ENCODE measurements at places on chromosomes 4 and X. TPM values are rescaled to one million over a fixed set of nuclear protein-coding genes. Genes with fewer than 3 reads are reported as not detected.

DNA sequence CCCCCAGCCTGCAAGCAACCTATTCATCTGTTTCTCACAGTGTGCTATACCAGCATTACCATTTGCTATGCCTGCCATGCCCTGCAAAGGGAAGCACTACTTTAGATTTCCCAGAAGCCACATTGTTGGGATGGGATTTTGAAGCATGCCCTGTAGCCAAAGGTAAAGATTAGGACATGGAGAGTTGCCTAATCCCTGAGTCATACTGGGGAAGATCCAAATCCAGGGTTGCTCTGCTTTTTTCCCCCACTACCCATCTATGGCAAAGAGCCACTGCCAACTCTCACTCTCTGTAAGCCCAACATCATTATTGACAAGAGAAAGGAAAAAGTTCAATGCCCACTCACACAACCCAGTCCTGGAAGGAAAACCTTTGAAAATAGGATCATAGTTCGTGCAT lies 36.7 kb upstream of the TMEM164 start:
- peak; percentile 30 for DNase-seq

- DNase-seq, result no peak
These were observed 46.5 kb upstream of the CPLX1 start for GRCh38 chr4:872241-872981.

Gene CSAG2
- not detected for total RNA-seq

Gene WDR17
- 0.22 TPM for total RNA-seq

Gene MCF2
- total RNA-seq, result not detected

Gene NSG1
- 0.86 TPM for total RNA-seq
